ENCODE measurements at places on chromosomes 11 and 22.

- DNase-seq: no peak
These were observed 70.8 kb downstream of the LIF start for GRCh38 chr22:30175690-30176288.

DNA sequence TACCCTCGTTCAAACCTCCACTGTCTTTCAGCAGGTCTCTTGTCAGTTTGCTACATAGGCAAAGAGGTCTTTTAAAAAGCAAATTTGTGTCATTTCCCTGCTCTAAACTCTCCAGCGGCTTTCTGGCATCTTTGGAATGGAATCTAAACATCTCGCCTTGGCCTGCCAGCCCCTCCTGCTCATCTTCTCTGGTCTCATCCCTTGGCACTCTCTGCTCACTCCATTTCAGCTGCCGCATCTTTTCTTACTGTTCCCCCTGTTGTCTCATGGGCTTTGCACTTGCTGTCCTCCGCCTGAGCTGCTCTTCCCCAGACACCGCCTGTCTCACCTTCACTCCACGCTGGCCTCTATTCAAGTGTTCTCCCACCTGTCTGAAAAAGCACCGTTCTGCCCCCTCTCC lies 46.6 kb downstream of the BMAL1 start:
- no peak for DNase-seq

- DNase-seq: peak; percentile 13
These were observed 12.3 kb downstream of the IPO7 start for GRCh38 chr11:9396752-9397151.

DNA sequence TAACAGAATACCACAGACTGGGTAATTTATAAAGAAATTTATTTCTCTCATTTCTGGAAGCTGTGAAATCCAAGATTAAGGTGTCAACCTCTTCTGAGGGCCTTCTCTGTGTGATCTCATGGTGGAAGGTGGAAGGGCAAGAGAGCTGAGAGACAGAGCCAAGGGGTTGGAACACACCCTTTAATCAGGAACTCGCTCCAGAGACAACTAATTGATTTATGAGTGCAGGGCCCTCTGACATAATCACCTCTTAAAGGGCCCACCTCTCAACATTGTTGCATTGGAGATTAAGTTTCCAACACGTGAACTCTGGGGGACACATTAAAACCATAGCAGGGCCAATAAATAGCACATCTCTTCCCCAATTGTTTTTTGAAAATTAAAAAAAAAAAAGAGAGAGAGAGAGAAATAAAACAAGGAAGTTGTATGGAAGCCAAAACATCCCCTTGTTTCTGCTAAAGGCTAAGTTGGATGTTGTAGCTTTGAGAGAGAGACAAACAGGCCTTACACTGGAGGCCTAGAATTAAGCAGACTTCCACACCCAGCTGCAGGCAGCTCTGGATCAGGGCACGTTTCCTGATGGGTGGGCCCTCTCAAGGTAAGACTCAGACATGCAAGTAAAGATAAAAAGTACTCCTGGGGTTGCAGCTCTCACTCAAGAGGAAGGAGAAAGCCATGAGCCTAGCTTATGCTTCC lies 64.1 kb upstream of the BIRC3 start:
- no peak for DNase-seq

GRCh38 chr11:110962921-110963320 lies 250.7 kb upstream of the ARHGAP20 start:
- no peak for DNase-seq

All from activated CD4-positive, alpha-beta T cell treated with anti-CD3 and anti-CD28 coated beads, Interleukin-2, Interleukin-4, amounts not matched to agents 100 ng/mL and 50 ng/mL, durations not matched to agents 16 hours and 8 hours (primary cell).